Immature natural killer cell (primary cell): ENCODE measurements at places on chromosomes 16 and 17.
A peak's percentile ranks its signal among the peaks of the same experiment; 100 is the strongest.

DNA sequence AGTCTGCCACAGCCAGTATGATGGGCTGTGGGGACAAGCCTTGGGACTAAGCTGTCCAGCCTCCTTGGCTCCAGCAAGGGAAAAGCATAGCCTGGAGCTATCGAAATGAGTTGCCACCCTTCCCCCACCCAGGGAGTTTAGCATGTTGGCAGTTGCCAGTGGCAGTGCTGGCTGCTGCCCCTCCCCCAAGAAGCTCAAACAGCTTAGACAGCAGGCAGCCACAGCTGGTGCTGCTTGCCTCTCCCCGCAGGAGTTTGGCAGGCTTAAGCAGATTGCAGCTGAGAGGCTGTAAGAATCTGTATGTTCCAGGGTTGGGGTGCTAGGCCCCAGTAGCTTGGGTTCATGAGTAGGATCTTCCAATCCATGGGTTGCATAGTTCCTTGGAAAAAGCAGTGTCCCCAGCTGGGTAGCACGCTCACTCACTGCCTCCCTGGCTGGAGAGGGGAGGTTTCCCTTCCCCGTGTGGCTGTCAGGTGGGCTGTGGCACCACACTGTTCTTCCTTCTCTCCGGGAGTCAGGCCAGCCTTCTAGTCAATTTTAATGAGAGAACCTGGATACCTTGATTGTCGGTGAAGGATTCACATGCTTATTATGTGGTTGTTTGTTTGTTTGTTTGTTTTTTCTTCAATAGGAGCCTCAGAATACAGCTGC lies 506.1 kb downstream of the CDH11 start:
- no peak for DNase-seq

- no peak for DNase-seq
Observed at GRCh38 chr17:10768750-10769251, 35.1 kb downstream of the TMEM238L start.

GRCh38 chr17:41651625-41652460 lies 27.5 kb upstream of the KRT17 start:
- DNase-seq, result no peak

DNA sequence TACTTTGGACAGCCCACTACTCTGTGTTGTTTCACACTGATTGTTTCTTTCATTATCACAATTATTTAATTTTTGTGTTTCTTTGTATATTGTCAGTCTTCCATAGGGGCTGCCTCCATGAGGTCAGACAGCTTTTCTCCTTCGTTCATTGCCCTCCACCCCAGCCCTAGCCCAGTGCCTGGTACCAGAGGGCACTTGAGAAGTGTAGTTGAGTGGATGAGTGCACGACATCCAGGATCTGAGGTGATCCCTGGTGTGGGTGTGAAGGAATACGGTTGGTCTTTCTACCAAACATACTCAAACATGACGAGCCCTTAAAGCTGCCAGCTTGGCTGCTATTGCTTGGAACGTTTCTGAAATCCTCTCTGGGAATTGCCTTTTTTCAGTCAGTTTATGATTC lies 37.9 kb downstream of the DHRS7B start:
- DNase-seq, result no peak

DNA sequence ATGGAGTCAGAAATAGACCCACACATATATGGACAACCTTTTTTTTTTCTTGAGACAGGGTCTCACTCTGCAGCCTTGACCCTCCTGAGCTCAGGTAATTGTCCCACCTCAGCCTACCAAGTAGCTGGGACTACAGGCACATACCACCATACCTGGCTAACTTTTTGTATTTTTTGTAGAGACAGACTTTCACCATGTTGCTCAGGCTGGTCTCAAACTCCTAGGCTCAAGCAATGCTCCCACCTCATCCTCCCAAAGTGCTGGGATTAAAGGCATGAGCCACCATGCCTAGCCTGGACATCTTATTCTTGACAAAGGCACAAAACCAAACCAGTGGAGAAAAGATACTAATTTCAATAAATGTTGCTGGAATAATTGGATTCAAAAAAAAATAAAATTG lies 14.7 kb upstream of the NACA2 start:
- DNase-seq, result no peak

DNA sequence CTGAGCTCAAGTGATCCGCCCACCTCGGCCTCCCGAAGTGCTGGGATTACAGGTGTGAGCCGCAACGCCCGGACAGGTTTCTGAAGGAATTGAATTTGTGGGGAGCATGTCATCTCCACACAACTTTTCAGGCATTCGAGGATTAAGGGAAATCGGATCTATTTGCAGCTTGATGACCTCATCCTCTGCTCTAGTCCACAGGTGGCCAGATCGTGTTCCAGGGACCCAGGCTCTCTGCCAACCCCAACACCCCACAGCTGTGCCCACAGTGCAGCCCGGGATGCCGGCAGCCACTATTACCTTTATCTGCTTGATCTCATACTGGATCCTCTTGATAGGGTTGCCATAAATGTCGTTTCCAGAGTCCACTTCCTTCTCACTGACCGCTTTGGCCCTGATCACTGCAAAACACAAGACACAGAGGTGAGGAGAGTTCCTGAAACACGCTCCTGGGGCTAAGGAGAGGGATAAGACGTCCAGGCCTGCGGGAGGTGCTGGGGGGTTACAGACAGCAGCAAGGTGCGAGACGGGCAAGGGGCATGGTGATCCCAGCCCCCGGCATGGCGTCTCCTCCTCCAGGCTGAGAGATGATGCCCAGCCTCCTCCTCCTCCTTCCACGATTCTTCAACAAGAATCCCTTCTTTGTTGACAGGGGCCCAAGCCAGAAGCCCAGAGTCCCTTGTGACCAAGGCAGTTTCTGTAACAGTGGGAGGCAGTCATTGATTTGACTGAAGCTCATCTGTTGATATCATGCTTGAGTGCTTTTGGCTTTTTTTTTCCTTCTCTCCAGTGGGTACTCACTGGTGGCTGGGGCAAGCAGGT lies 29.3 kb downstream of the CEP295NL start:
- no peak for DNase-seq

- DNase-seq, result no peak
Observed at GRCh38 chr17:66547151-66547865, 244.9 kb downstream of the PRKCA start.

- peak; percentile 41 for DNase-seq
Observed at GRCh38 chr17:31216031-31216751, 80.8 kb downstream of the OMG start.

DNA sequence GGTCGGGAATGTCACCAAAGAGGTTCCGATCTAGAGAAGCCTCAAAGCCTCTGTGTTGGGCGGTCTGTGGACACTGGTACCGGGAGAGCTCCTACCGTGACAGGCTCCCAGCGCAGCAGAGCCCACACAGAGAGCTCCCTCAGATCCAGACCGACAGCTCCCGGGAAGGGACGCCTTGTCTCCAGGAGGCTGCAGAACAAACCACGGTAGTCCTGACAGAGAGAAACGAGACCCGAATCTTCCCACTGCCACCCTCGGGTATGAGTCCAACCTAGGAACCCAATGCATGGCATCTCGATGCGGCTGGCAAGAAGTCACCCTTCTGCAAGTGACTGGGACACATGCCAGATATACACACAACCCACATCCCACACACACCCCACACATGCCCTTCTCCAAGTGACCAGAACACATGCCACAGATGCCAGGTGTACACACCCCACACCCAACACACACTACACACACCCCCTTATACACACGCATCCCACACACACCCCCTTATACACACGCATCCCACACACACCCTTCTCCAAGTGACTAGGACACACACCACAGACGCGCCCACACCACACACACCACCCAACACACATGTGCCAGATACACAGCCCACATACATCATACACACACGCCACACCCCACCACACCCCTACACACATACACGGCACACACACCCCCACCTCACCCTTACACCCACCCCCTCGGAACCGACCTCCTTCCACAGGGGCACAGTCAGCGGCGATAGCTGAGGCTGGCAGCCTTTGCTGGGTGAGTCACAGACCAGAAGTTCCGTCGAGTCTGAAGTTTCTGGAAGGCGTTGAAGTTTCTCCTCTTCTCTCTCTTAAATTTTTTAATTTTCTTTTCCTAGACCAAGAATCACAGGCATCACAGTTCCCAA lies 15.9 kb upstream of the CYTH1 start:
- DNase-seq, result no peak

- no peak for DNase-seq
Observed at GRCh38 chr17:77501101-77501566, 360.4 kb downstream of the SEC14L1 start.

- no peak for DNase-seq
Observed at GRCh38 chr17:44360144-44360533, 3.5 kb downstream of the FAM171A2 start.

DNA sequence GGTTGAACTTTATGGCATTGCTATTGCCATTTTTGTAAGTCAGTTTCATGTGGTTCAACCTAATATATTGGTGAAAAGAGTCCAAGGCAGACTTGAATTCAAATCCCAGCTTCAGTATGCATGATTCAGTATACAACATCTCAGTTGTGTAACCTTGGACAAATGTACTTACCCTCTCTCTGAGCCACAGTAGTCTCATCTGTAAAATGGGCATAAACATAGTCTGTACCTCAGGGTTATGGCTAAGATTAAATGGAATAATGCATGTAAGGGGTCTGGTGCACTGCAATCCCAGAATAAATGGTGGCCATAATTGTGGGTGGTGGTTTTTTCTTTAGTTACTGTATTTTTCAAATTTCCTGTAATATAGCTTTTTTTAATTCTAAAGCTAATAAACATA lies 4.7 kb upstream of the ADAP2 start:
- DNase-seq, result no peak

DNA sequence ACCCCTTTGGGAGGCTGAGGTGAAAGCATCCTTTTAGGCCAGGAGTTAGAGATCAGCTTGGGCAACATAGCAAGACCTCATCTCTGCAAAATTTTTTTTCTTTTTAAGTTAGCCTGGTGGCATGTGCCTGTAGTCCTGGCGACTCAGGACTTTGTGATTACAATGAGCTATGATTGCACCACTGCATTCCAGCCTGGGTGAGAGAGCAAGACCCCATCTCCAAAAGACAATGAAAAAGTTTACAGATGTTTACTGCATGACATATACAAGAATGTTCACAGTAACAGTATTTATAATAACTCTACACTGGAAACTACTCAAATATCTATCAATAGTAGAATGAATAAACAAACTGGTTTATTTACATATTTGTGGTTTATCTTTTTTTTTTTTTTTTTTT lies 33.1 kb upstream of the CCL22 start:
- no peak for DNase-seq

DNA sequence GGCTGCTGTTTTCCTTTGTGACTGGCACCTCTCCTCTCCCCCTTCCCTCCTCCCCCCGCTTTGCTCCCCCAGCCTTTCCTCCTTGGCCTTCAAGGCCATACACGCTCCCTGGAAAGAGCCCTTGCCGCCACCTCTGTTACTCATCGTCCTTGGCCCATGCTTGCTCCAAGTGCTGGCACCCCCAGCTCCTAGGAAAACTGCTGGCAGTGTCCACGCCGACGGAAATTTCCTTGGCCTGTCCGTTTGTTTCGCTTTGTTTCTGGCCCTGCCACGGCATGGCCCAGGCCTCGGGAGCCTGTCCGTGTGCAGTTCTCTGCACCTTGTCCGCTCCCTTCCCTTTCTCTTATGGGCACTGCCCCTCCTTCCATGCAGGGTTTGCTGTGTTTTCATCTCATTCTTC lies 18.0 kb downstream of the CA5A start:
- DNase-seq, result no peak

DNA sequence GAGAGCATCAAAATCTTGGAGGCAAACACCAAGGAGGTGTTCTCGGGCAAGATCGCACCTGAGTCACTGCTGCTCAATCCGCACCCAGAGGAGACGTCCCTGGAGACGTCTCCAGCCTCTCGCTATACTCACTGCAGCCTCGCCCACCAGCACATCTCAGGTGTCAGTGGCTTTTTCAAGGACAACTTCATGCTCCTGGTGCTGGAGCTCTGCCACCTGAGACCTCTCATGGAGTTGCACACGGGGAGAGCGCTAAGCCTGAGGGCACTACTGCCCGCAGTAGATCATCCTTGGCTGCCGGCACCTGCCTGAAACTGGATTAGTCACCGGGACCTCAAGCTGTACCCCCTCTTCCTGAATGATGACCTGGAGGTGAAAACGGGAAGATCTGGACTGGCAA lies 2.6 kb upstream of the MBTPS1 start:
- no peak for DNase-seq

DNA sequence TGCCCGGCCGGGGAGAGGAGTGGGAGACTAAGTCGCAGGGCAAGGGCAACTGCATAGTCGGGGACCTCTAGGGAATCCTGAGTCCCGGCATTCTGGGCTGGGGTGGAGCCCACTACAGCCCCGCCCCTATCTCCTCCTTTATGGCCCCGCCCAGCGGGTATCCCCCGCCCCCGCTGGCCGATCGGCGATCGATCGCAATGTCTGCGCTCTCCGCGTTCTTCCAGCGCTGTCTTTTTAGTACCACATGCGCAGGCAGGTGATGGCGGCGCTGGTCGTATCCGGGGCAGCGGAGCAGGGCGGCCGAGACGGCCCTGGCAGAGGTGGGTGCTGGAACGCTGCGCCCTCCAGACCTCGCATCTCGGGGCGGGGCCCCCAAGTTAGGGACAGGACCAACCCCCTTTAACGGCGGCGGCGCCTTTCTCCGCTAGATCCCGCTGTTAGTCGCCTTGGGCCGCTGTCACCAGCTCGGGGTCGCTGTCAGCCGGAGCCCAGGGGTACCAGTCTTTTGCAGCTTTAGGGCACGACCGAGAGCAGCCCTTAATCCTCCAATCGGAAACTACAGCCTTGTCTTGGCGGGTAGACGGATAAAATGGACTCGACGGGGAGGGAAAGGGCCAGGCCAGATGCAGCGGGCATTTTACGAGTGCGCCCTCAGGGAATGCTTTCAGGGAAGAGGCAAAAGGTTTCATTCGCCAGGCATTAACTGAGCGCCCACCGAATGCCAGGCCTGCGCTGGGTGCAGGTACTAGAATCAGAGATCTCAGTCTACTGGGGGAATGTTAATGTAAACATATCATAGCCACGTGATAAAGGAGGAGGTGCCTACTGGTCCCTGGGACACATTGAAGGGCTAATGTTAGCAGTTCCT lies at the start of gene DPH1:
Gene DPH1 (plus strand): TSS at position 243 of the 868 bp plus-strand sequence. CDS start 17 bp downstream, at position 260.
- DNase-seq, result peak; percentile 81

DNA sequence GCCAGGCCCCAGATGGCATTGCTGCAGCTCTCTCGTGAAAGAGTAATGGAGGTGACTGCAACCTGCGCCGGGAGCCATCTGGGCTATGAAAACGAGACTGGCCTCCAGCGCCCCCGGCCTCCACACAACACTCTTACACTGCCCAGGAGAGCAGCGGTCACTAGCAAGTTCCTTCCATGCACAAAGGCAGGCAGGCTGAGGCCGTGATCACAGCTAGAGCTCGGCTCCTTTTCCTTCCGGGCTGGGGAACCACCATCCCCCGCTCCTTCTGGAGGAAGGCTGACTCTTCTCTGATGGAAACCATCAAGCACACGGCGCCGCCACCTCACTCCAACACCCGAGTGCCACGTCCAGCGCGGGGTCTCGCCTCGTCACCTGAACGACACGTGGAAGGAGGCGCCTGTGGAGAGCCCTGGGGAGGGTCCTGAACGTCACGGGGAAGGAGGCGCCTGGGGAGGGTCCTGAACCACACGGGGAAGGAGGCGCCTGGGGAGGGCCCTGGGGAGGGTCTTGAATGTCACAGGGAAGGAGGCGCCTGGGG lies 61.9 kb downstream of the KLHDC4 start:
- no peak for DNase-seq

DNA sequence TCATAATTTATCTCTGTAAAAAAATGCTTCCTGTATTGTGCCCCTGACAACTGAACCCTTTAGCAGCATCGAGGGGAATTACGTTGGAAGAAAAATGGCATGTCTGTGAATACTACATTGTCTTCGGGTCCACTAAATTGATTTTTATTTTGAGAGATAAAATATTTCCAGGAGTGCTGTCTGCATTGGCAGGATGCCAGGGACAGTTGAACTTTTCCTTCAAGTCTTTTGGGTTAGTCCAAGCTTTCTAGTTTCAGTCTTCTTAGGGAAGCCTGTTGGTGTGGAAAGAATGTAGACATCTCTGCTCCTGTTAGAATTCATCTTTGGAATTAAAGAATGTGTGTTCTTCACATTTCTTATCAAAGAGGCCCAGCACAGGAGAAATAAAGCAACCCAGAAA lies 557.9 kb downstream of the TMEM114 start:
- DNase-seq, result no peak
